ENCODE measurements at places on chromosomes 6 and 20.
A peak's percentile ranks its signal among the peaks of the same experiment; 100 is the strongest.

DNA sequence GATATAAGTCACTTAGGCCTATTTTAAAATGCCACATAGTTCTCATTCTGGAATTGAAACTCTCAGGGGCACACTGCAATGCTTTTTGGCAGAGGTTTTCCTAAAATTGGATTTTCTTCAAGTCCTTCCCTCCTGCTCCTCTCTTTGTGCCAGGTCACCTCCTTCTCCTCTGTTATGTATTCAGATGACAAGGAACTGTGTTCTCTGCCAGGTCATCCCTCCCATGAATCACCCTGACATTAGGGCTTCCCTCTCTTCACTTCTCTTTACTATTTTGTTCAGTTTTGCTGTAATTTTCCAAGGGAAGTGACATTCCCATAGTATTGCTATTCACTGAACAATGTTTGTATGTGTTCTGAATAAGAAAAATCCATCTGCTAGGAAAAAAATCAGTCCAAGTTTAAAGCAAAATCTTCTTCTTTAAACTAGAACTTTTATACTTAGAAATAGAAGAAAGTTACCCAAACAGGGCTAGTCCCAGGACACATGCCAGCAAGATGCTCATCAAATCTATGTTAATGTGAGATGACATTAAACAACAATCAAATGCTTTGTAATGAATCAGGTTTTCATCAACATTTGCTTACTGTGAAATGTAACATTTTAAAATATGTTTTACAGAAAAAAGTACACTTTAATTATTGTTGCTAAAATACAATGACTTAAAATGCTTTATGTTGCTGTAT is 461.1 kb downstream of the MMUT start:
- peak; percentile 42 for DNase-seq

- DNase-seq = no peak
Measured at GRCh38 chr6:37134036-37134395, 35.9 kb upstream of the PIM1 start.

DNA sequence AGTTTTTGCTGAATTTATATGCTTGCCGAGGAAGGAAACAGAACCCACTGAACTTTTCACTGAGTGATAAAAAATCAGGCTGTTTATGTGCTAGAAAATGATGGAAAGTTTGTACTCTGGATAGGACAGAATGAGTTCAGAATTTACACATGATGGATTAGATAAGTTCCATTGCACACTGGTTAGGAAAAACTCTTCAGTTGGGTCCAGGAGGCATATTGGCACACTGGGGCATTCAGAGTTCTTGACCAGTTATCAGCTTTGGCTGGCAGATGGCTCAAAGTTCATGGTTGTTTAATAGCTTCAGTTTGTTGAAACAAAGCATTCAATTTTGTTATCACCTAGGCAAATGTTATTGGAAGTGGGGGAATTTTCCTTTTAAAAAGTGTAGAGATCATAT is 613.3 kb upstream of the SYNCRIP start:
- DNase-seq = no peak

- DNase-seq = no peak
Measured at GRCh38 chr6:110628330-110628729, 151.9 kb upstream of the SLC22A16 start.

- no peak for DNase-seq
Measured at GRCh38 chr6:75283907-75284631, 523 bp downstream of the TMEM30A start.

GRCh38 chr20:10603971-10604864 is 69.6 kb downstream of the JAG1 start:
- DNase-seq = peak; percentile 56

GRCh38 chr6:161265975-161266374 is 7.9 kb downstream of the AGPAT4 start:
- DNase-seq = no peak

DNA sequence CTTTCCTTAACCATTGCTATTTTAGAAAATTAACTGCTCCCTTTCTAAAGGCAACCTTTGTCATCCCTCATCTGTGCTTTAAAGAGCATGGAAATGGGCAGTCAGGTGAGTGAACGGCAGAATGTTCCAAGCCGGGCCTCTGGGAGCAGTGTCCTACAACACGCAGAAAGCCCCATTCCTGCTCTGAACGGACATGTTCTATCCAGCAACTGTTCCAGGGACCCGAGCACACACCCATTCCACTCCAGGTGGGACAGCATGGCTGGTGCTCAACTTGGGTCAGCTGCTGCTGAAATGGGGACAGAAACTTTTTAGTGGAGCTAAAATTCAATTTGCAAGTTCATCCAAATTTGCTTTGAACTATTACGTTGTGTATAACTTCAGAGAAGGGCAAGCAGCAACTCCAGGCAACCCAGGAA is 26.7 kb downstream of the DIDO1 start:
- DNase-seq = no peak

DNA sequence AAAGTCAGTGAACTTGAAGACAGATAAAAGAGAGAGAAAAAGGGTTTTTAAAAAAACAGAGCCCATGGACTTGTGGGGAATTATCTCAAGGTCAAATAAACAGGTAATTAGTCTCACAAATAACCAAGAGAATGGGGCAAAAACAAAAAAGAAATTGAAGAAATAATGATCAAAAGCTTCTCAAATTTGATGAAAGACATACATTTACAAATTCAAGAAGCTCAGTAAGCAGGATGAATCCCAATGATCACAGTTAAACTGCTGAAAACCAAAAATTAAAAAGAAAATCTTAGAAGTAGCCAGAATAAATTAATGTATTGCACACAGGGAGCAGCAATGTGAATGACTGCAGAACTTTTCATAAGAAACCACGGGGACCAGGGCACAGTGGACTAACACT is 112.5 kb upstream of the EMILIN3 start:
- DNase-seq = no peak

DNA sequence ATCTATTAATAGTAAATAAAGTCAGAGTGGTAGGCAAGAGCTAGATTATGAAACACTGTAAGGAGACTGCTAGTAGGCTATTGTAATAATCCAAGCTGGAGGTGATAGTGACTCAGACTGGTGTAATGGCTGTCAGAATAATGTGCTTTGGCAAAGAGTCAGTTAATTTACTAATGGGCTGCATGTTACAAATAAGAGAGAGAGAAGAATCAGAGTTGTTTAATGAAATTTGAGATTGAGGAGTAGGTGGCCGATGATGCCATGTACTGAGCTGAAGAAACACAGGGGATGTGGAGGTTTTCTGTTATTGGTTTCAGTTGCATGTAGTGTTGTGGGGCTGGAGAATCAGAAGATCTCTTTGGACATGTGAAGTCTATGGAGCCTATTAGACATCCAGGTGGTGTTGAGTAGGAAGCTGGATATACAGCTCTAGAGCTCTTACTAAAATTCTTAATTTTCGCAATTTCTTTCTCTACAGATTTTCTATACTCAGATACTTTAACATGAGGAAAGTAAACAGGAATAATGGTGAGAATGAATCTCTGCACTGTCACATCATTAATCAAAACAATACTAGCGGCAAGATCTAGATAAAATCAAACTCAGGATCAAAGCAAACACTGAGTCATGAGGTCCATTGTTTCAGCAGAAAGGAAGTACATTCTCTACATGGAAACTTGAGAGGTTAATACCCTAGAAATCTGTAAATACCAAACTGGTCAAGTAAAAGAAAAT is 167.7 kb downstream of the SIM1 start:
- no peak for DNase-seq

- no peak for DNase-seq
Measured at GRCh38 chr6:168457653-168457934, 16.6 kb downstream of the SMOC2 start.

- no peak for DNase-seq
Measured at GRCh38 chr6:17730078-17730704, 23.5 kb upstream of the NUP153 start.

DNA sequence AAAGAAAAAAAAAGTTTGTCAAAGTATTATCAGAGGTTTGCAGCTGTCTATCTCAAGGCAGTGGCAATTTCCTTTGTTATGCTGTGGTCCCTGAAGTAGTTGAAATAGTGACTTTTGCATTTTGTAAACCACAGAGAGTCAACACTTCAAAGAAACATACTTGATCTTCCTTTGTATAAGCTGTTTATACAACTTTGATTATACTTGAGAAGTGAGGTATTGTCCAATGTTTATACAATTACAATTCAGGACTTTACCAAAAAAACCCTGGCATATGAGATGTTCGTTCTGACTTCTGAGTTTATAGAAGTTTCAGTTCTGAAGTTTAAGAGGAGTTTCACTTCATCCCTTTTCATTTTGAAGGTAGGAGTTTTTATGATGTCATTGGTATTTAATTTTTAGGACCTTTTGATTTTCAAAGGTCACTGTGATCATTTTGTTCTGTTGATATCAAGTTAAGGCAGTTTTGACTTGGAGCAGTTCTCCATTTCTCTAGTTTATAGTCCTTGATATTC is 4.0 kb downstream of the STK4 start:
- DNase-seq = no peak

GRCh38 chr20:10670501-10671220 is 3.1 kb downstream of the JAG1 start:
- no peak for DNase-seq

DNA sequence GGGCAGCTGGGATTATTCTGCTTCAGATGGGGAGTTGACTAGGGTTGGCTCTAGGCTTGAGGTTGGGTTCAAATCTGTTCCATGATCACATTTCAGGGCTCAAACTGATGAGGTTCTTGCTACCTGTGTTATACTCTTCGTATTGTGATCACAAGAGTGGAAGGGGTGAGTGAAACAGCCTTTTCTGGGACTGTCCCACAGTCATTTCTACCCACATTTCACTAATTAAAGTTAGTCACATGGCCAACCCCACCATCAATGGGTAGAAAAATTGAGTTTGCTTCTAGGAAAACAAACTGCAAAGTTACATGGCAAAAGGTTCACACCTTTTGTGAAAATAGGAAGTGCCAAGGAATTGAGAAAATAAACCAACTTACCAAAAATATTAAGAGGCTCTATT is 33.5 kb upstream of the BMP2 start:
- no peak for DNase-seq

DNA sequence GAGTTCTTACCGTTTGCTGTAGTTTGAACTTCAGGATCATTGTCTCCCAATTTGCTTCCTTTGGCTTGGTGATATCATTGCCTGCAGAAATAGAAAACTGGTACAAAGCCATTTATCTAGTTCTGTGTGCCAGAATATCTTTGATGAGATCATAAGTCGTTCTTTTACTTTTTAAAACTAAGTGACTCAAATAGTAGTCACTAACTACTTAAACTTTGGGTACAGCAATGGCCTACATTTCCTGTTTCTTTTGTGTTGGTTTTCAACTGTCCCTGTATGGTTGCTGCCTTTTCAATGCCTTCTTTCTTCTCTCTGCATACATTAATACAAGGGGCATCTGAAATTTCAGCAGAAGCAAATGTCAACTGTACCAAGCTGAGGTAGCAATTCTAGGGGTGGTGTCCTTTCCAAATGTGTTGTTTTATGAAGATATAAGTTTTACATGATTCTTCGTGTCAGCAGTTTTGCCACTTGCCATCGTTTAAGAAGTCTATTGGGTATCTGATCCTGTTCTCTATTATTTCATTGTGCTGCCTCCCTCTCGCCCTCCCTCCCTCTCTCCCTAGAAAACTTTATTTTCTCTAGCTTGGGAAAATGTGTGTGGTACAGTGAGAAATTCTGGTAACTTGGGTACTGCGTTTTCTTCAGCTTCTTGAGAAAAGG is 238.5 kb downstream of the FARS2 start:
- DNase-seq = no peak

GRCh38 chr6:170083236-170084051 is 207.4 kb downstream of the DLL1 start:
- peak; percentile 33 for DNase-seq

DNA sequence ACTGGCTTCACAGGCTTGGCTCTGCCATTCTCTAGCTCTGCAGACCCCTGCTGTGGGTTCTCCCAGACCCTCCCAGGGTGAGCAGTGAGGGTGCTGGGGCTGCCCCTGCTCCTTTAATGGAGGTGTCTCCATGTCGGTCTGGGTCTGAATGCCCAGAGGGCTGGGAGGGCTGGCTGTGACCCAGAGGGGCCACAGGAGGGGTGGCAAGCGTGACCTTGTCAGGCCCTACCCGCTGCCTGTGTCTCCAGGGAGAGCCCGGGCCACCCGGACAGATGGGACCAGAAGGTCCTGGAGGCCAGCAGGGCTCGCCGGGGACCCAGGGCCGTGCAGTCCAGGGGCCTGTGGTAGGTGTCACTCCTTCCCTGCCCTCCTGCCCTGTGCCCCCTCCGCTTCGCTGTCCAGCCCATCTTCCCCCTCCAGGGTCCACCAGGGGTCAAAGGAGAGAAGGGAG is 32.1 kb downstream of the COL20A1 start:
- no peak for DNase-seq

DNA sequence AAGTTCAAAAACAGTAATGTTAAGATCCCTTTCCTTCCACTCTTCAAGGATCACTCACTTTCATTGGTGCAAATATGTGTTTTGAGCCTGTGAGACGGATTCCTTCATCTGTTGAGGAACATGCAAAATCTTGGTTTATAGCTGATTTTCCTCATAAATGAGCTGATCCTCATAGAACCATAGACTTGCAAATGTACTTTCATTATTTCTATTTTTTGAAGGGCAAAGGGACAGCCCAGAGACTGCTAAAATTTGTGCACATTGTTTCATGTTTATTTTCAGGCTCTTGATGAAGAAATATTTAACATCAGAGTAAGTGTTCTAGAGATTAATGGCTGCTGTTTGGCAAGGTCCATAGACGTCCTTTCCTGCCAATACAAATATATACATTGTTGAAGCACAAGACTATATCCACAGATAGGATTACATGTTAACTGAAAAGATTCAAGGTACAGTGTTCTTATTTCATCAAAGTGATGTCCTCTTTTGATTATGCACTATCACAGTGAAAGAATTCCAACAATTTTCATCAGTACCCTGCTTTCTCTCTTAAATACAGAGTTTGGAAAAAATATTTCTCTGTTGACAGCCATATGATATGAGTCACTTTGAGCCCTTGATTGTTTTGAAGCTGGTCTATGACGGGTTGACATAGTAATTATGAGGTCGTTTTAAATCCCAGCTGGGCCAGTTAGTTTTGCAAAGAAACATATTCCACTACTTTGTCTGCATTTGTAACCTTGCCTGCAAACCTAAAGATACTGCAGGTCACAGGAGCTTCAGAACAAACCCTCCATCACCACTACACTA is 95.7 kb downstream of the FILIP1 start:
- DNase-seq = no peak

DNA sequence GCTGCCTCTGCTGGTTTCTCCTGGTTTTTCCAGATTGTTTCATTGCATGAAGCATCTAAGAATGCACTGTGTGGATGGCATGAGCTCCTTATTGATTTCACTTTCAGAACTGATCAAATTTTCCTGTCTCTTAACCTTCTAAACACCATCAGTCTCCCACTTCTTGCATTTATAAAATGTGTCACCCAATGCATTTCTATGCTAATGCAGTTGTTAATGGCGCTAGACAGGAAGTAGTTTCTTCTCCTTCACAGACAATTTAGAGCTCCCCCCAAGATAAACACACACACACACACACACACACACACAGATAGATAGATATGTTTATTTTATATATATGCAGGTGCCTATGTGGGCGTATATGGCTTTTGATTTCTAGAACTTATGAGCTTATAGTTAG is 45.6 kb upstream of the FOXA2 start:
- no peak for DNase-seq

GRCh38 chr20:38926934-38927616 is 858 bp downstream of the FAM83D start:
- DNase-seq = no peak
